ENCODE measurements at places on chromosomes 6 and 20. TPM values are rescaled to one million over a fixed set of nuclear protein-coding genes. Genes with fewer than 3 reads are reported as not detected.

BMP5 gene
- not detected for polyA plus RNA-seq

RCAN2 gene
- not detected for polyA plus RNA-seq

HDAC2 gene
- polyA plus RNA-seq = 68.6 TPM

MCCD1 gene
- polyA plus RNA-seq = not detected

DEFB132 gene
- polyA plus RNA-seq = not detected

ERVFRD-1 gene
- not detected for polyA plus RNA-seq

MEP1A gene
- polyA plus RNA-seq = not detected

MLN gene
- not detected for polyA plus RNA-seq

FBXO30 gene
- 0.73 TPM for polyA plus RNA-seq

SEC23B gene
- polyA plus RNA-seq = 41.1 TPM

GOPC gene
- polyA plus RNA-seq = 12.3 TPM

PSORS1C2 gene
- not detected for polyA plus RNA-seq

OPN5 gene
- polyA plus RNA-seq = not detected

JPH2 gene
- polyA plus RNA-seq = not detected

ZSCAN23 gene
- 0.14 TPM for polyA plus RNA-seq

CNR1 gene
- polyA plus RNA-seq = 2.5 TPM
